Adrenal gland (tissue), 19 donors: ENCODE measurements at places on chromosomes 1 and 21. TPM values are rescaled to one million over a fixed set of nuclear protein-coding genes. Genes with fewer than 3 reads are reported as not detected.
A peak's percentile ranks its signal among the peaks of the same experiment; 100 is the strongest.

The VCAM1 gene
- 89.8 TPM for total RNA-seq

The SPTA1 gene
- 0.42 TPM for total RNA-seq

The STYXL2 gene
- total RNA-seq: 0.69 TPM

The CD5L gene
- not detected for total RNA-seq

The HDGF gene
- total RNA-seq: 144 TPM

The MOV10 gene
- total RNA-seq: 45.2 TPM

The UBXN10 gene
- total RNA-seq: 1.3 TPM

The KIAA0319L gene
- total RNA-seq: 68.4 TPM

- no peaks in the 10 kb centered on the region for H3K4me1 ChIP-seq
- no peaks in the 10 kb centered on the region for H3K27me3 ChIP-seq
- H3K36me3 ChIP-seq: no peaks in the 10 kb centered on the region
- no peak overlapping the region for H3K27ac ChIP-seq
- no peak for DNase-seq
Observed at GRCh38 chr21:33308586-33309490, 15.9 kb upstream of the IFNAR1 start.

GRCh38 chr1:160491017-160491416, 32.0 kb downstream of the SLAMF6 start:
- no peaks in the 10 kb centered on the region for H3K27me3 ChIP-seq
- H3K4me3 ChIP-seq: no peak overlapping the region
- H3K4me1 ChIP-seq: no peaks in the 10 kb centered on the region
- H3K27ac ChIP-seq: no peak overlapping the region
- H3K36me3 ChIP-seq: no peaks in the 10 kb centered on the region

GRCh38 chr1:111347026-111347425, 56.4 kb downstream of the CHIA start:
- DNase-seq: no peak
- no peaks in the 10 kb centered on the region for H3K27me3 ChIP-seq
- no peak overlapping the region for H3K4me3 ChIP-seq
- H3K4me1 ChIP-seq: peaks cover 6% of the 10 kb centered on the region

- no peaks in the 10 kb centered on the region for H3K4me1 ChIP-seq
- H3K4me3 ChIP-seq: no peak overlapping the region
- no peak for DNase-seq
Observed at GRCh38 chr1:241997401-241997998, 1.4 kb downstream of the MAP1LC3C start.

- no peaks in the 10 kb centered on the region for H3K36me3 ChIP-seq
- H3K4me1 ChIP-seq: no peaks in the 10 kb centered on the region
- H3K27ac ChIP-seq: no peak overlapping the region
- H3K4me3 ChIP-seq: no peak overlapping the region
- no peaks in the 10 kb centered on the region for H3K27me3 ChIP-seq
Observed at GRCh38 chr1:100430325-100430756, 78.0 kb downstream of the CDC14A start.

DNA sequence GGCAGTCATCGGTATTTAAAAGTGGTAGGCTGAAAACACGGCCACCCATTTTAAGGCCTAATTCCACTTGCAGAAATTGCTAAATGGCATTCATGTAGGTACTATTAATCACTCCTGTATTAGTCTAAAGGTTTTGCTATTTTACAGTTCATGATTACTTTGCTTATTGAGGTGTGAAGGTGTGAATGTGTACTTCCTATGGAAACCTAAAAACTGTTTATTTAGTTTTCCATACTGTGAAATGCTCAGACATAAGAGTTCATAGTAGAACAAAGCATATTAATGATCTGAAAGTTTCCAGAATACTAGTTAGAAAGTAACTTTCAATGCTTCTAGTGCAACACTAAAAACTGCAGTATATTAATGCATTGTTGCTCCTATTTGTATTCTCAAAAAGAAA, 69.8 kb downstream of the ITGB3BP start:
- no peak overlapping the region for H3K27ac ChIP-seq
- no peak overlapping the region for H3K4me3 ChIP-seq
- H3K27me3 ChIP-seq: no peaks in the 10 kb centered on the region

DNA sequence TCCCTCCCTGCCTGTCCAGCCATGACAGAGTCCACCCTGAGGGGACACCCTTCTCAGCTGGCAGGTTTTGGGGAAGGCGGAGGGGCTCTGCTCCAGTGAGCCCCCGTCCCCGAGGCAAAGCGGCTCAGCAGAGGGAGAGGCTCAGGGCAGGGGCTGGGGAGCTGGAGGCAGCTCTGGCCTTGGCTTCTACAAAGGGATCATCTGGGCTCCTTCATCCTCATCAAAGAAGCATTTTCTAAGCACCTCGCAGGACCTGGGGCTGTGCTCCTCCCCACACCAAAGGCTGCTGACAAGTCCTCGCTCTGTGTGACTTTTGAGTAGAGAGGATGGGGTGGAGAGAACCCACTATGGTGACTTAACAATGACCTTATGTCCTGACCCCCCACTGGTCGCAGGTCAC, 21.0 kb upstream of the CLSTN1 start:
- H3K27me3 ChIP-seq: no peaks in the 10 kb centered on the region
- no peak for DNase-seq
- H3K4me1 ChIP-seq: peaks cover 8% of the 10 kb centered on the region
- no peaks in the 10 kb centered on the region for H3K36me3 ChIP-seq

- no peak overlapping the region for H3K27ac ChIP-seq
- no peak for DNase-seq
- H3K36me3 ChIP-seq: no peaks in the 10 kb centered on the region
- H3K27me3 ChIP-seq: no peaks in the 10 kb centered on the region
- no peak overlapping the region for H3K4me3 ChIP-seq
- H3K4me1 ChIP-seq: no peaks in the 10 kb centered on the region
Observed at GRCh38 chr1:98557895-98558294, 103.6 kb upstream of the SNX7 start.

DNA sequence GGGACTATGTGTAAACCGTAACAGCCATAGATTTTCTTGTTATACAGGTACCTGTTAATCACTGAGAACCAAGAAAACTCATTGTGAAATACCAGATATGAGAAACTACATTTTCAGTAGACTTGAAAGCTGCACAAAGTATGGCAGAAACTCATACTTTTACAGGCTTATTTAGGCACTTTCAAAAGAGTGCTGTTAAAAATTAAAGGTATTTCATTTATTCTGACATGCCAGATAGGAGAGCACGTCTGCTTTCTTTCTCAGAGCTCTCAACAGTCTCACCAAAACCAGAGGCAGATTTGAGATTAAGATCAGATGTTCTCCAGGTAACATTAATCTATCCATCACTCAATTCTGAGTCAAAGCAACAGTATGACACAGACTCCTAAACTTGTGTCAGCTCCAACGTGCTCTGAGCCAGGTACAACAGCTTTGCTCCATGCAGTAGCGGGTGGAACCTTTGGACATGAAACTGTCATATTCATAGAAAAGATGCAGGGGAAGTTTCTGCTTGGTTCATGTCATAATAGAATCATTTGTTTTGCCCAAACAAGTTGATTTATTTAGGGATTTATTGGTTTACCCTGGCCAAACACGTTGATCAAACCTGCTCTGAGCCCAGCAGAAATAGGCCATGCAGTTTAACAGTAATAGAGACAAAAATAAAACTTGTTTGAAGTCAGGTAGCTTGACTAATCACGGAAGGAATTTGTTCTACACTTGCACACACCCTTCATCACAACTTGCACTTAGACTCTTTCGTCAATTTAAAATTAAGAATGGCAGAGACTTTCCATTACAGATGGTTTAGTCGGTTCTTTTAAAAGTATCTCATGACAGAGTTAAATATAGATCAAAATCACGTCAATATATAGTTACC, 20.8 kb upstream of the TSNAX start:
- H3K27ac ChIP-seq: no peak overlapping the region
- H3K36me3 ChIP-seq: no peaks in the 10 kb centered on the region
- no peak for DNase-seq
- H3K4me1 ChIP-seq: no peaks in the 10 kb centered on the region
- H3K4me3 ChIP-seq: no peak overlapping the region

- no peaks in the 10 kb centered on the region for H3K36me3 ChIP-seq
- H3K27ac ChIP-seq: no peak overlapping the region
- no peaks in the 10 kb centered on the region for H3K27me3 ChIP-seq
- DNase-seq: no peak
- H3K4me1 ChIP-seq: no peaks in the 10 kb centered on the region
- no peak overlapping the region for H3K4me3 ChIP-seq
Observed at GRCh38 chr1:77803371-77803770, 23.9 kb downstream of the MIGA1 start.

GRCh38 chr21:31667132-31667531, 7.6 kb downstream of the SOD1 start:
- no peak overlapping the region for H3K4me3 ChIP-seq
- no peaks in the 10 kb centered on the region for H3K27me3 ChIP-seq
- peaks cover 4% of the 10 kb centered on the region for H3K4me1 ChIP-seq
- H3K36me3 ChIP-seq: no peaks in the 10 kb centered on the region
- DNase-seq: no peak

GRCh38 chr1:235327559-235328270, at the start of gene ARID4B:
Gene ARID4B (minus strand): TSS chr1:235328179. CDS start chr1:235326919, 1,260 bp downstream.
- peaks cover 23% of the 10 kb centered on the region for H3K4me1 ChIP-seq
- DNase-seq: no peak
- H3K4me3 ChIP-seq: peak within 1 kb of the TSS; percentile 98
- H3K36me3 ChIP-seq: no peaks in the 10 kb centered on the region

DNA sequence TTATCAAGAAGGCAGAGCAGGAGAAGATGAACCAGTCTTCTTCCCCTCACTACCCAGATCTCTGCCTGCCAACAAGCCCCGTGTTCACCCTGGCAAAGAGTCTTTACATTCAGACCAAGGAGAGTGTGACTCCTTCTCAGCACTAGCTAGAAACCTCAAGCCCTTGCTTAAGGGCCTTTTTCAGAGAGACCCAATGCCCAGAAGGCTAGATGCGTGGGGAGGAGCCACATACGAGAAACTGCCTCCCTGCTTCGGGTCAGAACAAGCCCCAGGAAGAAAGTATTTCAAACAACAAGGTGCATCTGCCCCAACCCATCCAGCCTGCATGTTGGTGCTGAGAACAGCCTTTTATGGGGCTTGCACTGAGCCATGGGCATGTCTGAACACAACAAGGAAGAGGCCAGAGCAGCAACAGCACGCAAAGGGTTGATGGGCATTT, 152.7 kb upstream of the CAMK1G start:
- H3K27ac ChIP-seq: no peak overlapping the region
- no peaks in the 10 kb centered on the region for H3K27me3 ChIP-seq
- H3K4me1 ChIP-seq: no peaks in the 10 kb centered on the region

DNA sequence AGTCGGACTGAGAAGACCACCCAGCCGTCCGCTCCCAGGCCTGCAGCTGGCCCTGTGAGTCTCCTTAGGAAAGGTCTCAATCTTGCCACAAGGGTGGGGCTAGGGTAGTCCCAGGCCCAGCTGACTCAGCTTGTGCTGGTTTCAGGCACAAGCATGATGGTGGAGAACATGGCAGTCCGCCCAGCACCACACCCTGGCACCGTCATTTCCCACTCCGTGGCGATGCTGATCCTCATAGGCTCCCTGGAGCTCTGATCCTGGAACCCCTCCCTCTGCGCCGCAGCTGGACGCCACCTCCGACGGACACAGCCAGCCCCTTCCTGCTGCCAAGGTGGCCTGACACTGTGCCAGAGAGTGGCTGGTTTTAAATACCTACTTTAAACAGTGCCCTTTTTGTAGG, 10.7 kb downstream of the TMEM81 start:
- no peaks in the 10 kb centered on the region for H3K4me1 ChIP-seq
- H3K4me3 ChIP-seq: no peak overlapping the region
- no peak for DNase-seq
- H3K27me3 ChIP-seq: no peaks in the 10 kb centered on the region

DNA sequence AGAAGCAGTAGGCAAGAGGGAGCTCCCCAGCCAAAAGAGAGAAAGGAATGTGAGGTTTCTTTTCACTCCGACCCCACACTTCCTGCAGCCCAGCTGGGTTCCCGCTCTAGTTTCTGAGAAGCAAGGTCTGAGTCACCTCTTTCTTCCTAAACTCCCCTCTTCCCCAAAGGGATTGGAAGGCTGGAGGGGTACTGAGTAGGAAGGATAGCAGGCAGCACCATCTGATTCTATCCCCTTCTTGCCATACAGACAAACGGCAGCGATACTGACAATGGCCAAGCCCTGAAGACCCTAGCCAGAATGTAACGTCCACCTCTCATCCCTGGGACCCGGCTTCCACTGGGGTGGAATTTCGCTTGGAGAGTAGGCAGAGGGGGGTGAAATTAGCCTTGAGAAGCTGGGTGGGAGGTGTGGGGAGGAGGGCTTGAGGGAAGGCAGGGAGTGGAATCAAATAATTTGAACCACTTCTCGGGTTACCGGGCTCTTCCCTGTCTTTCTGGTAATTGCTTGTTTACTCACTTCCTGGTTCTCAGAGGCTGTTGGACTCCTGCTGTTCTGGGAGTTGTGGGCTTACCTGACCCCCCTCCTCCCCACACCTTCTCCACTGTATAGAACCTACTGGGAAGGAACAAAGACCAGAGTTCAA, 13.2 kb downstream of the IER5 start:
- peaks cover 72% of the 10 kb centered on the region for H3K4me1 ChIP-seq
- H3K4me3 ChIP-seq: no peak overlapping the region
- H3K36me3 ChIP-seq: no peaks in the 10 kb centered on the region
- no peak overlapping the region for H3K27ac ChIP-seq

- no peaks in the 10 kb centered on the region for H3K36me3 ChIP-seq
- H3K4me1 ChIP-seq: no peaks in the 10 kb centered on the region
- H3K4me3 ChIP-seq: no peak overlapping the region
- H3K27me3 ChIP-seq: peaks cover 8% of the 10 kb centered on the region
- no peak for DNase-seq
- no peak overlapping the region for H3K27ac ChIP-seq
Observed at GRCh38 chr1:240084749-240085148, 6.9 kb upstream of the FMN2 start.
